ENCODE measurements at places on chromosomes 6 and 20. TPM values are rescaled to one million over a fixed set of nuclear protein-coding genes. Genes with fewer than 3 reads are reported as not detected.

The SLC22A16 gene
- not detected for total RNA-seq

The BEND3 gene
- total RNA-seq = 5.6 TPM

The C6orf15 gene
- not detected for total RNA-seq

The ZNF335 gene
- total RNA-seq = 18.6 TPM

The SASH1 gene
- 183 TPM for total RNA-seq

The ATG5 gene
- 71.0 TPM for total RNA-seq

The LHFPL5 gene
- total RNA-seq = not detected

The SYS1 gene
- total RNA-seq = 19.3 TPM

The SPATA25 gene
- total RNA-seq = 0.79 TPM

The CLIC5 gene
- under 0.01 TPM for total RNA-seq

The RAB22A gene
- total RNA-seq = 21.8 TPM

The OR14J1 gene
- not detected for total RNA-seq

The KCNQ5 gene
- total RNA-seq = not detected
